Stimulated activated naive B cell treated with anti-CD40 and anti-IgM and Interleukin-4, amounts not matched to agents 10 μg/mL and 1 μg/mL and 100 μg/mL, for 72 hours (primary cell): ENCODE measurements at places on chromosomes 12 and 14.

- H3K4me1 ChIP-seq: peaks cover 2% of the 10 kb centered on the region
- no peaks in the 10 kb centered on the region for H3K27me3 ChIP-seq
- DNase-seq: no peak
Observed at GRCh38 chr12:94418517-94418916, 41.1 kb downstream of the CEP83 start.

- no peak overlapping the region for H3K4me3 ChIP-seq
- H3K27me3 ChIP-seq: no peaks in the 10 kb centered on the region
- H3K4me1 ChIP-seq: no peaks in the 10 kb centered on the region
- no peak for DNase-seq
- peaks cover 8% of the 10 kb centered on the region for H3K36me3 ChIP-seq
- H3K27ac ChIP-seq: no peak overlapping the region
Observed at GRCh38 chr14:70378696-70379095, 19.2 kb upstream of the COX16 start.

DNA sequence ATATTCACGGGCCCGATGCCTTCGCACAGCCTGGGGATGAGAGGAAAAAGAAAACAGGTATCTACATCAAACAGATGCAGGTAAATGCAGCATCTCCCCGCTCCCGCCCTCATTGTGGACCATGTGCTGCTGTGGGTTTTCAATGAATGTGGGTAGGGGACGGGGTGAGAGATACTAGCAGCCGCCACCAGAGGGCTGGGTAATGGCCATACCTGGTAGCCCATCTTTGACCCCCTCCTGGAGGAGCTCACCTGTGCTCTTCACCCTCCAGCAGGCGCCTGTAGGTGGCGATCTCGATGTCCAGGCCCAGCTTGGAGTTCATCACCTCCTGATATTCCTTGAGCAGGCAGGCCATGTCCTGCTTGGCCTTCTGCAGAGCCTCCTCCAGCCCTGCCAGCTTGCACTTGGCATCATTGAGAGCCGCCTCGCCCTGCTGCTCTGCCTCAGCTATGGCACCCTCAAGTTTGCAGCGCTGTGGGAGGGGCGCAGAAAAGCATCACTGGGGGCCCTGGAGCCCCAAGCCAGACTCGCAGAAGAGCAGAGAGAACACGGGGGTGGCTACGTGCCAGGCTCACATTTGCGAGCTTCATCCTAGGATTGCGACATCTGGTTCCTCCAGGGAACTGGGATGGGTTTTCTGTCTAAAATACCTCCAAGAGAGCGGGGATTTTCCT is 10.2 kb downstream of the KRT82 start:
- H3K4me3 ChIP-seq: no peak overlapping the region
- no peaks in the 10 kb centered on the region for H3K4me1 ChIP-seq
- H3K27ac ChIP-seq: no peak overlapping the region
- H3K36me3 ChIP-seq: no peaks in the 10 kb centered on the region

DNA sequence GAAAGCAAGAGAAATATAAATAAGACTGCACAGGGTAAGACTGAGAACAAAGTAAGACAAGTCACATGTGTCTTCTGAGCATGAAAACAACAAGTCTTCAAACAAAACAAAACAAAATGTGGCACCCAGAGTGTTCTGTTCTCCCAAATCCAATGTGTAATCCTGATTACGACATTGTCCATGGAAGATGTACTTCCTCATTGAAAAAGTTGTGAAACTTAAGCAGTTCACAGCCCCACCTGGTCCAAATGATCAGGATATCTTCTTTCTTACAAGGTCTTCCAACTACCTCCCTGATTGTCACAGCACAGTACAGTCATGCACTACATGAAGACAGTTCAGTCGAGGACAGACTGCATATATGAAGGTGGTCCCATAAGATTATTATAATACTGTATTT is 23.3 kb upstream of the NEK9 start:
- no peak overlapping the region for H3K4me3 ChIP-seq
- no peaks in the 10 kb centered on the region for H3K27me3 ChIP-seq
- H3K4me1 ChIP-seq: peaks cover 47% of the 10 kb centered on the region
- H3K36me3 ChIP-seq: peaks cover 30% of the 10 kb centered on the region

DNA sequence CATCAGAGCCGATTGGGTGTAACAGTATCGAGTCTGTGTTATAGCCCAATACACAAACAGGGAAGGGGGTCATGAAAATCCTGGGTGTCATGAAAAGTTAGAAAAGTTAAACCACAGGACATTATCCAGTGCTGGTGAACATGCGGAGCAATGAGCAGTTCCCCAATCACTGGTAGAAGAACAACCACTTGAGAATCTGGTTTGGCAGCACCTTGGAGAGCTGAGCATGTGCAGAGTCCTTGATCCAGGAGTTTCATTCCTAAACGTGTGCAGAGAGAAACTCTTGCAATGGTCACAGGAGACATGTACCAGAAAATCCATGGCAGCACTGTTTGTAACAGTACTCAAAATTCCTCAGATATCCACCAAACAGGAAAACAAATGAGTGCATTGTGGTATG is 23.0 kb upstream of the JDP2 start:
- no peak overlapping the region for H3K4me3 ChIP-seq
- peaks cover 6% of the 10 kb centered on the region for H3K4me1 ChIP-seq
- H3K36me3 ChIP-seq: no peaks in the 10 kb centered on the region
- DNase-seq: no peak
- no peak overlapping the region for H3K27ac ChIP-seq

DNA sequence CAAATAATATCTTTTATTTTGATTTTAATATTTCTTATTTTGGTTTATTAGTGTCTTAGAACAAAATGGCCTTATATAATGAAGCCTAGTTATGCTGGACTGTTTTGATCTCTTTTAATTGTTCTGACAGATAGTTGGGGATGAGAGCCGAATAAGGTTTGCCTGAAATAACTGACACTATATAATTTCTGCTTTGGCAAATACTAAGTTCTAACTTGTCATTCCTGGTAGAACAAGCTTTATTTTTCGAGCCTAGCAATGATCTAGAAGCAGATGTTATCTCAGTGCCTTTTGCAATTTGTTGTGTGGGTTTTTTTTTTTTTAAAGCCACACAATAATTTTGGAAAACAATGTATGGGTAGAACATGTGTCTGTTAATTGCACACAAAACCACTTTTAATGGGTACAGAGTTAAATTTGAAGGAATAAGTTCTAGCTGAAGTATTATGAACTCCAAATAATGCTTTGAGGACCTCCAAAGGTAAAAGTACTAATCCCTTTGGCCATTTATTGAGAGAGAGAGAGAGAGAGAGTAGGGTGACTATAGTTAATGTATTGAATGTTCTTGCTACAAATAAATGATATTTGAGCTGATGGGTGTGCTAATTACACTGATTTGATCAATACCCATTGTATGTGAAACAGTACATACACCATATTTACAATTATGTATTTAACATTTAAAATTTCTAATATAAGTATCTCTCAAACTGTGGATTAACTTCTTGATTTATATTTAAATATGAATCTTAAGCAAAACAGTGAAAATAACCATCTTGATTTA is 35.0 kb downstream of the MDM2 start:
- H3K27ac ChIP-seq: peak overlapping the region; percentile 44
- no peaks in the 10 kb centered on the region for H3K4me1 ChIP-seq
- DNase-seq: no peak
- H3K36me3 ChIP-seq: peaks cover 48% of the 10 kb centered on the region
- H3K4me3 ChIP-seq: no peak overlapping the region

DNA sequence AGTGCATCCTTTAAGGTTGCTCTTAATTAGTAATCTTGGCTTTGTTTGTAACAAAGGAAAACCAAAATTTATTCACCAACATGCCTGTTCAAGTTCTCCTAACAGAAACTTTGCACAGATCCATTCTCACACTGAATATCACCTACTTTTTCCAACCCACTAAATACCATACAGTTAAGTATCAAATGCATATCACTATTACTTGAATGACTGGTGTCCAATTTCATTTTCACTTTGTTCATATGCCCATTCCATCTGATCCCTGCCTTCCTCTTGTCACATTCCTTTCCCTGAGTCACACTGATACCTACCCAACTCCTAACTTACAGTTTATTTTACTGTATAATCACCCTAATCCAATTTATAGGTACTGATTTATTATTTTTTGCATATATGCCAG is 286.4 kb downstream of the NELL2 start:
- no peaks in the 10 kb centered on the region for H3K36me3 ChIP-seq
- no peaks in the 10 kb centered on the region for H3K27me3 ChIP-seq
- H3K4me1 ChIP-seq: no peaks in the 10 kb centered on the region
- no peak overlapping the region for H3K4me3 ChIP-seq

GRCh38 chr12:54300732-54301427 is at the start of gene NFE2:
Gene NFE2 (minus strand): TSS chr12:54301015. CDS start chr12:54295248, 5,767 bp downstream.
- DNase-seq: no peak
- H3K27me3 ChIP-seq: peaks cover 51% of the 10 kb centered on the region
- peaks cover 36% of the 10 kb centered on the region for H3K4me1 ChIP-seq
- H3K36me3 ChIP-seq: no peaks in the 10 kb centered on the region
- H3K27ac ChIP-seq: peak within 1 kb of the TSS; percentile 4
- H3K4me3 ChIP-seq: peak within 1 kb of the TSS; percentile 76

GRCh38 chr14:80465546-80466220 is 254.4 kb upstream of the DIO2 start:
- H3K27me3 ChIP-seq: no peaks in the 10 kb centered on the region
- no peak for DNase-seq
- no peak overlapping the region for H3K4me3 ChIP-seq
- H3K4me1 ChIP-seq: no peaks in the 10 kb centered on the region

DNA sequence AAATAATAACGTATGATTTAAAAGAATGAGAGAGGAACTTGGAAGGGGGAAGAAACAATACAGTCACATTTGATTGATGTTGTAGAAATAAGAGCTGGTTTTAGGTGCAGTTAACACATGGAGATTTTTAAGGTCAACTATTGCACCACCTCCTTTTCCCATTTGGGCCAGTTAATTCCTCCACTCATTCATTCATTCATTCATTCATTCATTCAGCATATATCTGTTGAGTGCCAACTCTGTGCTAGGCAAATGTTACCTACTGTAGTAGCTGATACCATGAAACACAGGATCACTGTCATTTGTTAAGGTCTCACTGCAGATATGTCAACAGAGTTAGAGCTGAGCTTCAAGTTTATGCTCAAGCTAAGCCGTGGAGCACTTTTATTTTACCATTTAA is 115.7 kb upstream of the ARID2 start:
- no peak overlapping the region for H3K4me3 ChIP-seq
- peaks cover 9% of the 10 kb centered on the region for H3K4me1 ChIP-seq

GRCh38 chr14:69848903-69849391 is 30.3 kb upstream of the SMOC1 start:
- peaks cover 8% of the 10 kb centered on the region for H3K27me3 ChIP-seq
- peaks cover 2% of the 10 kb centered on the region for H3K4me1 ChIP-seq
- H3K27ac ChIP-seq: no peak overlapping the region
- H3K4me3 ChIP-seq: no peak overlapping the region
- no peaks in the 10 kb centered on the region for H3K36me3 ChIP-seq
- DNase-seq: no peak

DNA sequence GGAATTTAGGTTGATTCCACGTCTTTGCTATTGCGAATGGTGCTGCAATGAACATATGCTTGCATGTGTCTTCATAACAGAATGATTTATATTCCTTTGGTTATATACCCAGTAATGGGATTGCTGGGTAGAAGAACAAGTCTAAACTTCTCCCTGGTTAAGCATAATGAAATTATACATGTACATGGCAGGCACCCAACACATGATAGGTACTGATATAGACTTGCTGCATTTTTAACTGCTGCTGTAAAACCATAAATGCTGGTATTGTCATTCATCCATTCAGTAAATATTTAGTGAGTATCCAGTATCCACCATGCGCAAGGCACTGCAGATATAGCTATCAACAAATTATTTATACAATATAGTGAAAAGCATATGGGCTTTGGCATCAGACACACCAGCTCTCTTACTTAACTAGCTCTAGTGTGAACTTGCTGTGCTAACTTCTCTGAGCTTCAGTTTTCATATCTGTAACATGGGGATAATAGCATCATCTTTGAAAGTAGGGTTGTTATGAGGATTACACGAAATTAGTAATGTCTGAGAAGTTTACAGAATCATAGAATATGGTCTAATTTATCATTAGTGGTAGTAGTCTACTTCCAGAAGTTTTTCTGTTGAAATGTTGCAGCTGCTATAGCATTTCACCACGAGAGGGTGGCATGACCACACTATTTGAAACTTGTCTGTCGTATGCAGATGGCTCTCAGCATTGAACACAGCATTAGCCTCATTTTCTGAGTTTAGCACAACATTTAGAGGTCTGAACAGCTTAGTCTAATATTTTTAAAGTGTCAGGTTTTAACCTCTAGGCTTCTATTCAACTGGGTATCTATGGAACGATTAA is 32.0 kb upstream of the SEL1L start:
- DNase-seq: no peak
- H3K27ac ChIP-seq: no peak overlapping the region
- no peaks in the 10 kb centered on the region for H3K4me1 ChIP-seq
- H3K4me3 ChIP-seq: no peak overlapping the region
- no peaks in the 10 kb centered on the region for H3K36me3 ChIP-seq

GRCh38 chr14:83425138-83425537 is 1891.5 kb upstream of the SEL1L start:
- H3K4me1 ChIP-seq: no peaks in the 10 kb centered on the region
- H3K27me3 ChIP-seq: no peaks in the 10 kb centered on the region
- no peak overlapping the region for H3K27ac ChIP-seq
- H3K4me3 ChIP-seq: no peak overlapping the region
- H3K36me3 ChIP-seq: no peaks in the 10 kb centered on the region

GRCh38 chr12:54489857-54490256 is 7.7 kb upstream of the NCKAP1L start:
- no peaks in the 10 kb centered on the region for H3K27me3 ChIP-seq
- no peak overlapping the region for H3K4me3 ChIP-seq
- no peaks in the 10 kb centered on the region for H3K36me3 ChIP-seq
- no peak overlapping the region for H3K27ac ChIP-seq
- peaks cover 7% of the 10 kb centered on the region for H3K4me1 ChIP-seq
- no peak for DNase-seq

DNA sequence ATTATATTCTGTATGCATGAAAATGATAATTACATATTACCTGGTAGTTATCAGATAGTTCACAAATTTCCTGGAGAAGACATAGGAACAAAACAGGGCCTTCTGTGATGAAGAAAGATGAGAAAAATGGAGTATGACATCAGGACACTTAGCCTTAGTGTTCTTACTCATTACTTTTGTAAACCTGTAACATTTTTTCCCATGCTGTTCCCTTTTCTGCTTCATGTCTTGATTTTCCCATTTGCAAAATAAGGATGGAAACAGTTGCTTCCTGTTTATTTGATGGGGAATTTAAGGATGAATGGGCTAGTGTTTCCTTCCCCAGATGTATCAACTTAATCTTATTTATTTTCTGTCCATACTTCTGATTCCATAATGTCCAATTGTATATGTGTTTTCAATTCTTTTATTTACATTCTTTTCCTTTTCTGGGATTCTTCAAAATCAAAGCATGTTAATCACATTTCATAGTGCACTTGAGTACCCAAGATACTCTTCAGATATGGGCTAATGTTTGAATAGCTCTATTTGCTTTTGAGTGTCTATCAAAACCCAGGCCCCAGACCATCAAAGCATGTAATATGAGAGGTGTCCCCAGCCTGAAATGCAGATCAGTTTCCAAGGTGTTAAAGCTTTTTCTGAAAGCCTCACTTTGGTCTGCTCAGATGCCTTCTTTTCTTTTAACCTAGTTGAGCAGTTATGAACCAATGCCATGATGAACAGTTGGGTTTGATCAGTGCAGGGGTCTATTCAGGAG is 260.5 kb downstream of the RAD51B start:
- DNase-seq: no peak
- peaks cover 16% of the 10 kb centered on the region for H3K4me1 ChIP-seq
- H3K36me3 ChIP-seq: no peaks in the 10 kb centered on the region
- no peaks in the 10 kb centered on the region for H3K27me3 ChIP-seq

GRCh38 chr14:86015511-86015910 is 485.6 kb downstream of the FLRT2 start:
- H3K36me3 ChIP-seq: no peaks in the 10 kb centered on the region
- H3K27ac ChIP-seq: no peak overlapping the region
- H3K4me3 ChIP-seq: no peak overlapping the region
- no peak for DNase-seq
- no peaks in the 10 kb centered on the region for H3K27me3 ChIP-seq
- H3K4me1 ChIP-seq: no peaks in the 10 kb centered on the region
